ENCODE measurements at places on chromosomes 7 and 10. TPM values are rescaled to one million over a fixed set of nuclear protein-coding genes. Genes with fewer than 3 reads are reported as not detected.

Gene A1CF
- not detected for total RNA-seq

DNA sequence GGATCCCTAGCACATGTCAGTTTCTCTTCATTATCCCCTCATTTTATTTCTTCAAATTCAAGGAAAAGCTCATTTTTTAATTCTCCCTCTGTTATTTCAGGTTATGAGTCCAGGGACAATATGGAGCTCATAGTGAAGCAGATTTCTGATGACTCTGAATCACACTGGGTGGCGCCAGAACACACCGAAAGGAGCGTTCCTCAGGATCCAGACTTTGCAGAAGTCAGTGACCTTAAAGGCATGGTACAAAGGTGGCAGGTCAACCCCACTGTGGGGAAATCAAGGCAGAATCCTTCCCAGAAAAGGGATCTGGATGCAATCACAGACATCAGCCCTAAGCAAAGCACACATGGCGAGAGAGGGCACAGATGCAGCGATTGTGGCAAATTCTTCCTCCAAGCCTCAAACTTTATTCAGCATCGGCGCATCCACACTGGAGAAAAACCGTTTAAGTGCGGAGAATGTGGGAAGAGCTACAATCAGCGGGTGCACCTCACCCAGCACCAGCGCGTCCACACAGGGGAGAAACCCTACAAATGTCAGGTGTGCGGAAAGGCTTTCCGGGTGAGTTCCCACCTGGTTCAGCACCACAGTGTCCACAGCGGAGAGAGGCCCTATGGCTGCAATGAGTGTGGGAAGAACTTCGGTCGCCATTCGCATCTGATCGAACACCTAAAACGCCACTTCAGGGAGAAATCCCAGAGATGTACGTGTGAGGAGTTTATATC, 21.4 kb downstream of the ZKSCAN5 start:
- DNase-seq, result no peak

DNA sequence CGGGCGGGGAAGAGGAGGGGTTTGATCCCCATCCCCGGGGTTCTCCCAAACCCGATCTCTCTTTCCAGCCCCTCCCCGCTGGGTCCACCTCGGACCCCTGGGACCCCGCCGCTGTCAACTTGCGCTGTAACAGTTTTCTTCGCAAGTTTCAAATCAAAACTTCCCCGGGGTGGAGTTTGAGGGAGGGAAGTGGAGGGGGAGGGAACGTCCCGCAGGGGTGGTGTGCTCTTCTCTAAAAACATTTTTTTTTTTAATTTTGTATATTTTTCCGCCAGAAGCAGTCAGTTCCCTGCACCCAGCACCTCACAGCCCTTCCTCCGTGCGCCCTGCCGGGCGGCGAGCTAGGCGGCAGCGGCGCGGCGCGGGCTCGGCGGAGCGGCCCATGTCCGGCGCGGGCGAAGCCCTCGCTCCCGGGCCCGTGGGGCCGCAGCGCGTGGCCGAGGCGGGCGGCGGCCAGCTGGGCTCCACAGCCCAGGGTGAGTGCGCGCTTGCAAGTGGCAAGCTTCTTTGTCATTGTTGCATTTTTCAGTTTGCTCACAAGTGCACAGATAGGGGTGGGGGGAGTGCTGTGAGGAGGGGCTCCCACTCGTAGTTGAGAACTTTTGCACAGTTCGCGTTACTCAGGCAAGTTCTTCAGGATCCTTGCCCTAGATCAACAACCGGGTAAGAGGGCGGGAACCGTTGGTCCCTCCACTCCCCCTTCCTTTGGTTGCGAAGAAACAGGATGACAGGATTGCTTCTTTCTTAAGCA, 933 bp downstream of the MDFIC start:
- DNase-seq, result peak; percentile 63

- DNase-seq, result no peak
Observed at GRCh38 chr7:92626281-92626809, 36.2 kb upstream of the FAM133B start.

GRCh38 chr7:47490501-47491265, 91.2 kb downstream of the TNS3 start:
- DNase-seq, result no peak

Gene PRDX3
- 357 TPM for total RNA-seq

DNA sequence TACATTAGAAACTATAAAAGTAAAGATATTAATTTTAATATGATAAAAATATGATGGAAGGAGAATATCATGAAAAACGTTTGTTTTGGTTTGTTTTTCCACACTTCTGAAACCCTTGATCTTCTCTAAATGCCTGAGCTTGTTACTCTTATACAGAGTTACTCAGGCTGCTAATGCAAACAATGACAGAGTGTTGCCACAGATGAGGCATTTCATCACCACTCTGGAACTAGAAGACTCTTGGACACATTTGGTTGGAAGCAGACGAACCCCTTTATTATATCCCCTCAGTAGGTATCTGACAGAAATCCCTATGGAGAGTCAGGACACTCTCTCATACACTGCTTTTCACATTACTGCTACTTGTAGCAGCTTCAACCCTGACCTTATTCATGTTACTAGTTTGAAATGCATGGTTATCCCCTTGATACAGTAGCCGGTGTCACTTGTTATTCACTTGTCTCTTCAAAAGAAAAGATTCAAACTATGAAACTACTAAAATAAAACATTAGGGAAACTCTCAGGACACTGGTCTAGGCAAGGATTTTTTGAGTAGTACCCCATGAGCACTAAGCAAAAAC, 66.9 kb downstream of the SEMA3C start:
- DNase-seq, result peak; percentile 66

Gene VAX1
- total RNA-seq, result not detected
